Fibroblast of the aortic adventitia (primary cell): ENCODE measurements at places on chromosomes 12 and 14.

GRCh38 chr14:99928963-99929362, 135.8 kb downstream of the EML1 start:
- DNase-seq, result no peak

- DNase-seq, result peak; percentile 29
These were observed 1.1 kb upstream of the TM9SF1 start for GRCh38 chr14:24196071-24197055.

DNA sequence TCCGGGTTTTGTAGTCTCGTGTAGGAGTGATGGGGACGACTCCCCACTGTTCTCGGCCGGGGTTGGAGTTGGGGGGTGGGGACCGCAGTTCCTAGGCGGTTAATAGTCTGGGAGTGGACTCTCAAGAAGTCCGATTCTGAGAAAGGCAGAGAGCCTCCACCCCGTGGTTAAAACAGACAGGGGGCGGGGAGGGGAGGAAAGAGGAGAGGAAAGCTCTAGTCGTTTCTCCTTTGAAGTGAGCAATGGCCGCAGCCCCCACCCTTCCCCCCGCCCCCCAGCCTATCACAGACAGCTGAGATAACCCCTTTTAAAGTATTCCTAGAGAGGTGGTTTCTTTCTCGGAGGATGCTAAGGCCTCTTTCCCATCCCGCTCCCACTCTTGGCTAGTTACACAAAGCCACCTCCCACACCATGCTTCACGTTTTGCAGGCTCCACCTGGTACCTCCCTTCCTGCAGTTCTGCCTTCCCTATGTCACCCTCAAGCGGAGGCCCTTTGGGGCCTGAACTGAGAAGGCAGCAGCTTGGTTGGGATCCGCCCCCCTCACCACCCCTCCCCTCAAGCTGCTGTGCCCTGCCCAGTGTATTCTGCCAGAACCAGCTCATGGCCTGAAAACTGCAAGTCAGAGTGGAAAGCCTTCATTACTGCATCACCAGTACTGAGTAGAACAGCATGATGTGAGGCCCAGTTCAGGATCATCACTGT, 853 bp downstream of the USP5 start:
- peak; percentile 86 for DNase-seq

DNA sequence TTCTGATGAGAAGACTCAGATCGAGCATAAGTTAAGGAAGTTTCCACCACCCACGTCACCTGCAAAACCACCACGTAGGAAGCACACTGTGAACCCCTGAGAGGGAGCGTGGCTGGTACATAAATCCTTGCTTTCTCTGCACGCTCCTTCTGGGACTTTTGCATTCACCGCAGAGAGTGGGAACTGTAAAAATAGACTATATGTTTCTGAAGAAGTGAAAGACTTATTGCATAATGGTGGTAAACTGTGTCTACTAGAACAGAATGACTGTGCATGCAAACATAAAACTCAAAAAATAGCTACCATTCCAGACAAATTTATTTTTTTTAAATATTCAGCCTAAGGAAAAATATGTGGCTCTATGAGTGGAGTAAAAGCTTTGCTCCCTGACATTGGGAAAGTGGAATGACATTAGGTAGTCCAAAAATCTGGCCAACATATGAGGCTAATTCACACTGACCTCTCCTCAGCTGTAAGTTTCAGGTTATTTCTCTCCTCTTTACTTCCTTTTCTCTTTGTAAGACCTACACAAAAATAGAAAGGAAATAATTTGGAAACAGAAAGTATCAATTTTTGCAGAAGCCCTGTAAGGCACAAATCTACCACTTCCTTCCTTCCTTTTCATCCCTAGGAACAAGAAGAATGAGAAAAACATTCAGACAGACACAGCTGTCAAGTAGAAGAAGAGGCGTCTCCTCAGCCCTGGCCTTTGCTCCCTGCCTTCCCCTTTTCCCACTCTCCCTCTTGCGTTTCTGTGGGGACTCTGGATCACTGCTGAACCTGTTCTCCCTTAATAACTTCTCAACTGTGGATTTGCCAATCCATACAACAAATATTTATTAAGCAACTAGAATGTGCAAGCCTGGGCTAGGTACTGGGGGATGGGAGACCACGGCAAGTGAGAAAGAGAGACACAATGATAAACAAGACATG, 264.3 kb upstream of the FOXN3 start:
- no peak for DNase-seq

DNA sequence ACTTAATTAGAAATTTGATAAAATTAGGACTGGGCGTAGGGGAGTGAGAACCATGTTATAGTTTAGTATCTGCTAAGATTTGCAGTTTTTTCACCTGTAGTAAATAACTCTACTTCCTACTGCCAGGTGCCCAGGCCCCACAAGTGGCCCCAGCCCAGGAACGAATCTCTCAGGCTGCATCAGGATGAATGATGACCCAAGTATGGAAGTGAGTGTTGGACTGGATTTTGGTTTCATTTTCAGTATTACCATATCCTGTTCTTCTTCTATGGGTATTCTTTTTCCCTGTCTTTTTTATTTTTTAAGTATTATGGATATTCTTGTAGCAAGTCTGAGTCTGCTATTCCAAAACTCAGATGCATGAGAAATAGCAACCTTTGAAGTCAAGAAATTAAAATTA, 120.3 kb upstream of the BCAT1 start:
- peak; percentile 5 for DNase-seq

DNA sequence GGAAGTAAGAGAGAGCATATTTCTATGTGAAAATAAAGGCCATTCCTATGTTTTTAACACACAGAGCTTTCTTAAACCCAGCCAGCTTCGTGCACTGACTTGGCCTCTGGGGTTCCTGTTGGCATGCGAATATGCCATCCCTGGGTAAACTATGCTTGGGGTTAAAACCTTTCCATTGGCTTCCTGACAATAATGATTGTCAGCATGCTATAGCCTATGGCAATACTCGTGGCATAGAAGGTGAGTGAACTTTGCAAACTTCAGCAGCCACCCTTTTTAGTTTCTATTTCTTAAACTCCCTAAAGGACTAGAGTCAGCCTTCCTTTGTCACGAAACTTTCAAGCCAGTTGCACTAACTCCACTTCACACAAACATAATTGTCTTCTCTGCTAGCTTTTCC, 148.4 kb upstream of the RGS6 start:
- no peak for DNase-seq

DNA sequence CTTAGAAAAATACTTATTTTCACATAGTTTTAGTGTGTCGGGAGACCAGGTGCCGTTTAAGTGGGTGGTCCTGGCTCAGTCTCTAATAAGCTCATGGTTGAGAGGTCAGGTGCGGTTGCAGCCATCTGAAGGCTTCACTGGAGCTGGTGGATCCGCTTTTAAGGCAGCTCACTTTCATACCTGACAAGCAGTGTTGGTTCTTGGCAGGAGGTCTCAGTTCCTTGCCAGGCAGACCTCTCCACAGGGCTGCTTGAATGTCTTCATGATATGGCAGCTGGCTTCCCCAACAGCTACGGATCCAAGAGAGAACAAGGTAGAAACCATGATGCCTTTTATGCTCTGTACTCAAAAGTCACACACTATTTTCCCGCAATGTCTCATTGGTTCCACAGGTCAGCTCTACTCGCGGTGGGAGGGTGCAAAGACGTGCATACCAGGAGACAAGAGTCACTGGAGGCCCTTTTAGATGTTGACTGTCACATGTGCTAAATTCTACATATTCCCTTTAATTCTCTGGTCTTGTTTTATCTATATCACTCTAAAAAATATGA, 8.0 kb upstream of the ZDHHC17 start:
- no peak for DNase-seq

DNA sequence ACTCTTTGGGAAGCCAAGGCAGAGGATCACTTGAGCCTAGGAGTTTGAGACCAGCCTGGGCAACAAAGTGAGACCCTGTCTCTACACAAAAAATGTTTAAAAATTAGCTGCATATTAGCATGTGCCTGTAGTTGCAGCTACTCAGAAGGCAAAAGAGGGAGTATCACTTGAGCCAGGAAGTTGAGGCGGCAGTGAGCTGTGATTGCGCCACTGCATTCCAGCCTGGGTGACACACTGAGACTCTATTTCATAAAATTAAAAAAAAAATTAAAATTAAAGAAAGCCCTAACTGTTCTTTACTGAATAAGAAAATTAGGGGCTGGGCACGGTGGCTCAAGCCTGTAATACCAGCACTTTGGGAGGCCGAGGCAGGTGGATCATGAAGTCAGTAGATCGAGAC, 27.0 kb downstream of the SENP1 start:
- peak; percentile 47 for DNase-seq

DNA sequence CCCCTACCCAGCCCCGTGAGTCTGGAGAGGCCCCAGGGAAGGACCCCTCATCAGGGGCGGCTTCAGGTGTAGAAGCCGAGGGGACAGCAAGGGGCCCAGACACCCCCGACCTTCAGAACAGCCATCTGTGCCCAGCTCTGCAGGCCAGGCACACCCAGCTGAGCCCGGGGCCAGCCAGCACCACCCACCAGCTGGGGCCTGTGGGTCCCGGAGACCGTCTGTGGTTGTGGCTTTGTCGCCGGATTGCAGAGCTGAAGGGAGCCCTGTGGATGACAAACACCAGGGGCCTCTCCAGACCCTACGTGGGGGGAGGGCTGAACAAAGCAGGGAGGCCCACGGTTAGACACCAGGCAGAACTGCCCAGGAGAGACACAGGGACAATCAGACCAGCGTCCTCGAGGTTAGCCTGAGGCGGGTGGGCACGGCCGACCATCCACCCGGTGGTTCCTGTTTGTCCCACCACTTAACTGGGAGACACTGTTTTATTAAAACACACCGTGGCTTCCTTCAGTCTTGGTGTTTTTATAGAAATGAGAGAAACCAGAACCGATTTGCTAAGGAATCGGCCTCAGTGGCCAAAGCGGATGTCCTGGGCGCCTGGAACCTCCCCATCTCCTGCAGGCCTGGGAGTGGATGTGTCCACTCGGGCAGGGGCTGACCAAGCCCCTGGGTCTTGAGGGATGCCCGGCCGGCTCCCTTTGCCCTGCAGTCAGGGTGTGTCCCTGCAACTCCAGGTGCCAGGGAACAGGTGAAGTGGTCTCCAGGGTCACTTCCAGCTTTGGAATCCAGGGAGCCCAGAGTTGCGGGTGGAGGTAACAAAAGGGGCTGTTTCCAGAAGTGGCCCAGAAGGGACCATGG, 10.0 kb downstream of the C14orf180 start:
- no peak for DNase-seq

DNA sequence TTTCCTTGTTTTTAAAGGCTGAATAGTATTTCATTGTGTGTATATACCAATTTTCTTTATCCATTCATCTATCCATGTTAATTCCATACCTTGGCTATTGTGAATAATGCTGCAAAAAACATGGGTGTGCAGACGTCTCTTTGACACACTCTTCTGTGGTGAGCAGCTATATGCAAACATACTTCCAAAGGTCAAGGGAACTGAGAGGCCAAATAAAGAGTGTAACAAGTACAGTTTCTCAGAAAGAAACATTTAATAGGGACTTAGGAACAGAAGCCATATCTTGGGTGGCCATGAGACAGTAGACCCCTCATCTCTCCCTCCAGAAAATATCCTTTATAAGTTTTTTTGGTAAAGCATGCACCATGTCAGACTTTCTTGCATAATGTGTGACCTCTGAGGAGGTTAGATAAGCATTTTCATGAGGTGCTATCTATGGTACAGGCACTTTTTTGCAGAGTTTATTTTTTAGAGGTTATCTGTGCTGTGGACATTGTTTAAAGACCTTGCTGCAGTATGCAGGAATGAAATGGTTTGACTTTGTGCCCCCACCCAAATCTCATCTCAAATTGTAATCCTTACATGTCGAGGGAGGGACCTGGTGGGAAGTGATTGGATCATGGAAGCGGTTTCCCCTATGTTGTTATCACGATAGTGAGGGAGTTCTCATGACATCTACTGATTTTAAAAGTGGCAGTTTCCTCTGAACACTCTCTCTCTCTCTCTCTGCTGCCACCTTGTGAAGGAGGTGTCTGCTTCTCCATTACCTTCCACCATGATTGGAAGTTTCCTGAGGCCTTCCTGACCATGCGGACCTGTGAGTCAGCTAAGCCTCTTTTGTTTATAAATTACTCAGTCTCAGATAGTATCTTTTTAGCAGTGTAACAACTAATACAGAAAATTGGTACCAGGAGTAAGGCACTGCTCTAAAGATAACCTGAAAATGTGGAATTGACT, 1202.3 kb downstream of the GALC start:
- DNase-seq, result no peak

GRCh38 chr12:22284871-22285270, 49.6 kb downstream of the ST8SIA1 start:
- peak; percentile 55 for DNase-seq

DNA sequence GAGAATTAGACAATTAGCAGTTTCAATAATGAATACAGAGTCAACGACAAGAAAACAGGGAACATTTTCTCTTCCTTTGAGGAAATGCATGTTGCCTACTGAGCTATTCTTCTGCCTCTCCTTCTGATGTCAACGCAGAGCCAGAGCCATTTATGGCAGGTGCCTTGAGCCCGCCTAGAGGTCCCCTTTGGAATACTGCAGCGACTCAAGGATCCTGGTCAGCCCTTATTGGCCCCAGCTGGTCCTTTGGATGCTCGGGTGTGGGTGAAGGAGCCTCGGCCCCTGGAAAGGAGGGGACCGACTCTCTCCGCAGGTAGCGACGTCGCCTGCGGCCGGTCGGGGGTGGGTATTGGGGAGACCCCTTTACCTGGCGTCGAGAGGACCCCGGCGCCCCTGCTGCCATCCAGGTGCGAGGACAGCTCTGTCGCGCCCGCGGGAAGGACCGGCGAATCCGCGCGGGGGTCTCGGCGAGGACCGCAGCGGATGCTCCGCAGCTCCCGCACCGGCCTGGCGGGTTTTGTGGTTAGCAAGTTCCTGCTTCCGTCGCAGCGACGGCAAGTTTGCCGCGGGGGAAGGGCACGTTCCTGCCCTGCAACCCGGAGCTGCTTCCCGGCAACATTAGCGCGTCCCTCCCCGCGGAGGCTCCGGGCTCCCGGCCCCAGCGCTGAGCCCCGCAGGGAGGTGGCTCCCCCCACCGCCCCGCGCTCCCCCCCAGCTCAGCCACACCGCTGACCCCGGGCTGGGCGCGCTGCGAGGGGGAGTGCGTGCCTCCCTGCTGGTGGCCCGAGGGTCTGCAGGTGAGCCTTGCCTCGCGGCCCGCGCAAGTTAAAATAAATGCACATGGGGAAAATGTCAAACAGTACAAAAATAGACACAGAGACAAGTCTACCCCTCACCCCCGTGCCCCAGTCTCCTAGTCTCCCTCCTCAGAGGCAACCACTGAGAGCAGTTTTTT, at the start of gene MANSC1:
MANSC1 (minus strand) TSS at position 532 of the 955 bp plus-strand sequence. CDS start 6,928 bp downstream, outside the sequence.
- DNase-seq, result peak; percentile 34

GRCh38 chr12:1885599-1886245, 32.7 kb downstream of the CACNA2D4 start:
- DNase-seq, result no peak

GRCh38 chr14:77284466-77284865, 13.5 kb upstream of the NGB start:
- DNase-seq, result no peak

DNA sequence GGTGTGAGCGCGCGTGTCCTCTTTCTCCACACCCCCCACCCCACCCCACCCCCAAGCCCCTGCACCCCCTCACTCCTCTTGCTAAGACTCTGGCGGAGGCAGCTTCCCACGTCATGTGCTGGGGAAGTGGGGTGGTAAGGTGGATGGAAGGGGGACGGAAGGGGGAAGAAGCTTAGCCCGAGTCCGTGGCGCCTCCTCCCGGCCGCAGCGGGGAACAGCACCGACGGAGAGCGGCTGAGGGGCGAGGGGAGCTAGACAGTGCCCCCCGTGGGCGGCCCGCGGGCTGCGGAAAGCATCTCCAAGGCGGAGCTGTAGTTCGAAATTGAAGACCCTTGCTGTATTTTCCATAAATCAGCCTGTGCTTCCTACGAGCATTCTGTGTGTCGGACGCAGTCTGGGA, 588 bp upstream of the GRIN2B start:
- DNase-seq, result no peak

GRCh38 chr12:49092086-49092815, 2.4 kb downstream of the DHH start:
- no peak for DNase-seq
